ENCODE measurements at places on chromosomes 1 and 21.

DNA sequence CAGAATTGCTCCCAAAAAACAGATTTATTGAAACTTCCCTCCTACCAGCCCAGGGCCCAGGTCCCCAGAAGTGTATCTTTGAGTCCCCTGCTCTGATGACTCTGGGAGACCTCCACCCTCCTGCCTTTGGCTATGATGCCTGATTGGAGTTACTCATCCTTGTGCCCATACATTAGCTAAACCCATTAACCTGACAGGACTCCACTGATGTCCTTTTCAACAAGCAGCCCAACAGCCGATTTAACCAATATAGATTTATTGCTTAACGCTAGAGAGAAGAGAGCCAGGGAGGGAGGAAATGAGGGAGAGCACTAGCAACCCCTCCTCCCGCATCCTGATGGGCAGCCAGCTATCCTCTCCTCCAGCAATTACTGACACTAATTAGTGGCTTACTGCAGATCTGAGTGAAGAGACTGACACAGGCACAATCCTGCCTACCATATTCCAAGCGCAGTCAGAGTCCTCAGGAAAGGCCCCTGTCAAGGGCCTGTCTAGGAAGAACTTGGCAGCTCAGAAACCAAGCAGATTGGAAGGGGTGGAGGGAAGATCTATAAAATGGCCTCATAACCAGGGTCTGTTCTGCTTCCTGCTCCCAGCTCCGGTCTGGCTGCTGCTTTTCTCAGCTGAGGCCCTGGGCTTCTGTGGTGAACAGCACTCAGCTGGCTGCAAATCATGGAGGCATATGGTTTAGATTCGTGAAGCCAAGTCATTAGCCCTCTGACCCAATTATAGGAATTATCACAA is 484.5 kb upstream of the DAB1 start:
- no peak for DNase-seq

DNA sequence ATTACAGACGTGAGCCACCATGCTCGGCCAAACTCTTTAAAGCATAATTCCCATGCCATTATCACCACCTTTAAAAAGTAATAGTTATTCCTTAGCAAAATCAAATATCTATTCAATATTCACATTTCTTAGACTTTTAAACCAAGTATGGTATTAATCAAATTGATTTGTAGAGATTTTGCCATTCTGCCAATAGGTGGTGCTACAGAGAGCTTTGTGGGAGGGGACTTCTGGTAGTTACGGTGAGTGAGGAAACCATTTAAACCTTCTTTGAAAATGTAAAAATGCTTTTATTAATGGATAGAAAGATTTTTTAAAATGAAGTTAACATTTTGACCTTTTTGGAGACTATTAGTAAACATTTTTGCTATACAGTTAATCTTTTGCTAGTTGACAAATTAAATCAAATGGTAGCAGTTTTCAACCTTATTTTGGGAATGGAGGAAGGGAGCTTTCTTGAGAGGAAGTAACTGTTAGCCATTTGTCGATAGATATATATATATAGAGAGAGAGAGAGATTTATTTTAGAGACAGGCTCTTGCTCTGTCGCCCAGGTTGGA is 19.3 kb downstream of the IARS2 start:
- DNase-seq, result peak; percentile 18

GRCh38 chr1:36083219-36083618 is 675 bp upstream of the TEKT2 start:
- no peak for DNase-seq

GRCh38 chr1:1630965-1631781 is 800 bp upstream of the MMP23B start:
- no peak for DNase-seq

DNA sequence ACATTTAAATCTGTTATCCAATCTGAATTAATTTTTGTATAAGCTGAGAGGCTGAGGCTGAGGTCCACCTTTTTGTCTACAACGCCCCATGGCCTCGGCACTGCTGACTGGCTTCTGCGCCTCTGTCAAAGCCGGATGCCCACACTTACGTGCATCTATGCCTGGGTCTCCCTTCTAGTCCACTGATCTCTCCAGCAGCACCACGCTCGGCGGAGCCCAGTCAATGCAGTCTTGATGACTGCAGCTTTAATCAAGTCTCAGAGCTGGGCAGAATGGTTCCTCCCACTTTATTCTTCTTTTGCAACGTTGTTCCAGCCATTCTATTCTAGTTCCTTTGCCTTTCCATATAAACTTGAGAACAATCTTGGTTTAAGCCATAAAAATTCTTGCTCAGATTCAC is 9.4 kb downstream of the PRDM15 start:
- no peak for DNase-seq

DNA sequence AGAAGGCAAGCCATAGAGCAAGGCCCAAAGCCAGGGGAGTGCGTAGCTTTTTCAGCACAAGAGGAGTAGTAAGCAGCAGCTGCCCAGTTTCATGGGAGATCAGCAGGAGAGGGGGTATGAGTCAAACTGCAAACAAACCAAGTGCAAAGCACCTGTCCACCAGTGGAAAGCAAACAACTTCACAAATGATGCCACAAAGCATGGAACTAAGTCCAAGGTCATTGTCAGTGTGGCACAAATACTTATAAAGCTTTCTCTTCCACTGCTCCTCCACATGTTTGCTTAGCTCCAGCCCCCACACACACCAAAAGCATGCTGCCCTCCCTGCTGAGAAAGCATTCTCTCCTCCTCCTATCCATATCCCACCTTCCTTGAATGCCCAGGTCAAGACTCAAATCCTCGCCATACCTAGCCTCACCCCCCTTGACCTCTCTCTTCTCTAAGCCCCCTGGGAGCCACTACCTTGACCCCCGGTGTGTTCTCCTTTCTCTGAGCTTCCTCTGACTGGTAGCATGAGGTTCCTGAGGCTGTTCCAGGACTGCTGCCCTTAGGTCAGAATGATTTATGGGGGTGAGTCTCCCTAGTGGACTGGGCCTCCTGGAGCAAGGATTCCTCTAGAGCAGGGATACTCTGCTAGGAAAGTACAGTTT is 70.4 kb downstream of the DMAP1 start:
- no peak for DNase-seq

Data from effector CD4-positive, alpha-beta T cell (primary cell).